Skin of body (tissue), 3 donors: ENCODE measurements at places on chromosomes 12 and 14. TPM values are rescaled to one million over a fixed set of nuclear protein-coding genes. Genes with fewer than 3 reads are reported as not detected.

Gene TAS2R42
- total RNA-seq: not detected

- DNase-seq: peak; percentile 30
Observed at GRCh38 chr12:121765573-121765972, 27.9 kb downstream of the RHOF start.

DNA sequence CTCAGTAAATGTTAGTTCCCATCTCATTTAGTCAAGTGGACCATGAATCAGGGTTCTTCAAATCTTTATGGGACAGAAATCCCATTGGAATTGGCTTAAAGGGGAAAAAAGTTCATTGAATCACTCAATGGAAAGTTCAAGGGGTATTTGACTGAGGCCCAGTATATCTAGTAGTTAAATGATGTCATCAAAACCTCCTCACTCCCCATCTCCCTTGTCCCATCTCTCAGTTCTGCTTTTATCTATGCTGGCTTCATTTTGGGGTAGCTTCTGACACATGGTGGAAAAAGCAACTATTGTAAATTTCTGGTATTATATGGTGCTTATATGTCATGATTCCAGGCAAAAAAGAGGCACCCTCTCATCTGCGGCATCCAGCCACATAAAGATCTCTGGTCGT is 51.9 kb downstream of the DAAM1 start:
- no peak for DNase-seq

DNA sequence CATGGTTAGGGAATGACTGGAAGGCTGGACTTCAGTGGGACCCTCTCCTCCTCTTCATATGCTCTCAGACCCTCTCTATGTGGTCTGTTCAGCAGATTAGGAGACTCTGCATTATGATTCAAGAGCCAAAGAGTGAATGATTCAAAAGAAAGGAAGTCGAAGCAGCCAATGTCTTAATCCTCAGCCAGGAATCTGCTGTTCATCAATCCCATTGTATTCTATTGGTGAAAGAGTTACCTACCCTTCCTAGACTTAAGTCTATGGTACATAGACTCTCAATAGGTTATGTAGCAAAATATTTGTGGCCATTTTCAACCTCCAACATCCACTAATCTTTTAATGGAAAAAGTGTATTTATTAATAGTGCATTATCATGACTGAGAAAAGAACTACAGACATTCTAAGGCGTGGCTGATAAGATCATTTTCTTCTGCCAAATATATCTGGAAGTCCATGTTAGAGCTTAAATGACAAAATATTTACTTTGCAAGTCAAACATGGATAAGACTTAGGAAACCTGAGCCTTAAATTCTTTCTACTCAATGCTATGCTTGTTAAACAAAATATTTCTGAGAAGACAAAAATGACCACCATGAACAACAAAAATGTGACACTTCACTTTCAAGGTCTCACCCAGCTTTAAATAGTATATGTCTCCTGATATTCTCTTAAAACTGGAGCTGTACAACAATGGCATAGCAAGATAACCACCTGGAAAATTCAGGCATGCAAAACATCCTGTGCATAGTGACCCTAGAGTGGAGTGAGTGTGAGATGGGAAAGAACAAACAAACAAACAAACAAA is 1100.6 kb downstream of the GALC start:
- DNase-seq: no peak

- DNase-seq: no peak
Observed at GRCh38 chr14:57345106-57345505, 45.3 kb upstream of the NAA30 start.

Gene KRT2
- 12.1 TPM for total RNA-seq

Gene PPP1R1A
- 6.4 TPM for total RNA-seq

Gene NINJ2
- total RNA-seq: 2.3 TPM

DNA sequence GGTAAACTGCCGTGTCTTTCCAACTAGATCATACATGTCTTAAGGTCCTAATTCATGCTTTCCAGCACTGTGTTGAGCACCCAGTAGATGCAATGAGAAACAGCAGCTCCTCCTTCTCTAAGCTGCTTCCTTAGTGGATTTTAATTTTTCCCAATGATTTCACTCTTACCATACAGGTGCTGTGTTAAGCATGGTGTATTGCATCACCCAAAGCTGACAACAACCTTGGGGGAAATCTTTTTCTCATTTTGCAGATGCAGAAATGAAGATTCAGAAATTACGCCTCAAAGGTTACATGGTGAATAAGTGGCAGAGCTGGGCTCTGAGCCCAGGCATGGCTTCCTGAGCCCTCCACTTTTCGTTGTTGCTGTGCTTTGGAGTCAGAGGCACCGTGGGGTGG is 75.6 kb downstream of the NEDD1 start:
- DNase-seq: no peak

DNA sequence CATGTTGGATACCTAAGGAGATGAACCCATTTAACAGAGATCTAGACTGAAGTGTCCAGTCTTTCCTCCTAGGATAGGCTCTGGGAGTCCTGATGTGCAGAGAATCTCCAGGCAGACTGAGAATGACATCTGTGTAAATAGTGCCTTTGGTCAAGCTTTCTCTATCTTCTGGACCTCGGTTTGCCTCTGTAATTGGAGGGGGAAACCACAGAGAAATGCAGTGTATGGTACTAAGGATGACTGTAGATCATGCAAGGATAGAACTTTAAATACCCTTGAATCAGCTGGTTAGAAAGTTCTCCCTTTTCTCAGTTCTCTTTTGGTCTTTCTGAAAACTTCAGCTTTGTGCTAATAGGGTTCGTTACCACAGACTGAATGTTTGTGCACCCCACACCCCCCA is 112.2 kb downstream of the PTPN11 start:
- no peak for DNase-seq

Gene PSMC1
- total RNA-seq: 83.5 TPM

- DNase-seq: no peak
Observed at GRCh38 chr12:116403546-116403945, 126.1 kb upstream of the MED13L start.

DNA sequence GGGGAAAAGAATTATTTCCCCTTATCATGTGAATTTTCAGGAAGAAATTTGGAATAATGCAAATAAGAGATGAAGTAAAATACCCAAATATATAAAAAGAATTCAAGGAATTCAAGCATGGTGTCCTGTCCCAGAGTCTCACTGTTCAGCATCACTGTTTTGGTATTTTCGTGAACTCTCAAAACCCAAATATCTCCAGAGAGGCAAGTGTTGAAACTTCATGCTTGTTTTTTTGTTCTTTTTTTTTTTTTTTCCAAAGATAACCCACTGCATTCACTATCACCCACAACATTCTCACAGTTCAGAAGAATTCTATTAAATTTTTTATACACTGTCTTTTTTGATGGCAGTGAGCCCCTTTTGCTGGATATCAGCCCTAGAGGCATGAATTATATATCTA is 354.9 kb downstream of the DIO2 start:
- DNase-seq: no peak

DNA sequence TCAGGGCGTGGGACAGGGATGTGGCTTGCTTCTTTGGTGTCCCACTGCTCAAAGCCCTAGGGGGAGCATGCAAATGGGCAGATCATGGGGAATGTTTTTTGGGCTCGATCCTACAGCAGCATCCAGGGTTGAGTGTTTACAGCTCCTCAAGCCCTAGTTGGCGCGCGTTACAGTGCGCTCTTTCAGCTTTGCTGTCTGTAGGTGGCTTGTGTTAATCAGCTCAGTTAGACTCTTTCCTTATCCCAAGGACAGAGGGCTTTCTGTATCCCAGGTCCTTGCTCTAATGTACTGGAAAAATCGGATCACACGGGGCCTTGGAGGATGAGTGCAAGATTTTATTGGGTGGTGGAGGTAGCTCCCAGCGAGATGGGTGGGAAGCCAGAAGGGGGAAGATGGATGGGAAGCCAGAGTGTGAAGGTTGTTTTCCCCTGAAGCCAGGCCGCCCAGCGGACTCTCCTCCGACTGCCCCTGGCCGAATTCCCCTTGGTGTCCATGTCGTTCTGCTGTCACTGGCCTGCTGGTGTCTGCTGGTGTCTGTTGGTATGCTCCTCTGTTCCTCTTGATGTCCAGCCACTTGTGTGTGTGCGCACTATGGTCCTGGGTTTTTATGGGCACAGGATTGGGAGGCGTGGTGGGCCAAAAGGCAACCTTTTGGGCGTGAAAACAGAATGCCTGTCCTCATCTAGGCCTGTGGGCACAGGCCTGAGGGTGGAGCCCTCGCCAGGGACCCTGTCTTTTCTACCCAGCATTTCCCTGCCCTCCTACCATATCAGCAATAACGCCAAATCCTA is 10.7 kb upstream of the TXNRD1 start:
- DNase-seq: no peak

DNA sequence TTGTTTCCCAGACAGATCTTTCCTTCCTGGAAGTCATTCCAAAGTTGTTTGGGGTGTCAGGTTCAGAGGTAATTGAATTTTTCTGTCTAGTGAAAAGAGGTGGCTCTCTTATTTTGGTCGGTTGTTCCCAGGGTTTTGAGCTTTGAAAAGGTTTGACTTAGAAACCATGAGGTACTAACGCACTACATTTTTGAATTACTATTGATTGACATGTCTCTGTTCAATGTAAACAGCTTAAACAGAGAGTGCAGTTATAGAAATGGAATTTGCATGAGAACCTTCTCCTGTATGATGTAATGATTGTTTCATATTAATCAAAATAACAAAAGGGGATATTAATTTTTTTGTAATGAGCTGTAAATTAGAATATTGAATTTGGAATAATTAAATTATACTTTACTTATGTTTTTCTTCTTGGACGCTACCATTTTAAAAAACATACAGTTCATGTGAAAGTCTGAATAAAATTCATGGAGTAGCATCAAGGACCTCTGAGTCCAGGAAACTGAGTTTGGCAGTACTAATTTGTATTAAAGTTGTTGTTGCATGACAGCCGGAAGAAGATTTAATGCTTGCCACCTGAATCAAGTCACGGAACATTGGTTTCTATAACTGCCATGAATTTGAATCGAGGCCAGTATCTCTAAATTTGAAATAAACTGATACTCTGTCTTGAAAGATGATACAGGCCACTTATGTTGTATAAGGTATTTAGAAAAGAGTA is 41.7 kb downstream of the NPAS3 start:
- no peak for DNase-seq

DNA sequence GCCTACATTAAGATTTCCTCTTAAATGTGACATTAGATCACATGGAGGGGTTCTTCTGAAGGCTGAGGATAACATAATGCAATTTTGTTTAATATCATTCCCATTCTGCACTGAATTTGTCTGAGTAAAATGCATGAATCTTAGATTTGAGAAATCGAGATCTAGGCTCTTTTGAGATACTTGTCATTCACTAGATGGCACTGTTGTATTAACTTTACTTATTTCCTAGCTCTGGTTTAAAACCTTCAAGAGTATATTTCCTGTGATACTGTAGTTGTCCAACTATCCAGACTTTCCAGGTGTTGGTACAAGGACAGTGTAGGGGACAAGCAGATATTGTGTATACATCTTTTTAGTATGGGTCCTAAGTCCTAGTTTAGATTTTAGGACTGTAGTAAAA is 91.7 kb upstream of the SEL1L start:
- peak; percentile 8 for DNase-seq
